Mucosa of gallbladder (tissue), 1 donor: ENCODE measurements at places on chromosomes 12 and 14.

GRCh38 chr14:69395929-69396328, 2.2 kb downstream of the ERH start:
- DNase-seq: no peak

DNA sequence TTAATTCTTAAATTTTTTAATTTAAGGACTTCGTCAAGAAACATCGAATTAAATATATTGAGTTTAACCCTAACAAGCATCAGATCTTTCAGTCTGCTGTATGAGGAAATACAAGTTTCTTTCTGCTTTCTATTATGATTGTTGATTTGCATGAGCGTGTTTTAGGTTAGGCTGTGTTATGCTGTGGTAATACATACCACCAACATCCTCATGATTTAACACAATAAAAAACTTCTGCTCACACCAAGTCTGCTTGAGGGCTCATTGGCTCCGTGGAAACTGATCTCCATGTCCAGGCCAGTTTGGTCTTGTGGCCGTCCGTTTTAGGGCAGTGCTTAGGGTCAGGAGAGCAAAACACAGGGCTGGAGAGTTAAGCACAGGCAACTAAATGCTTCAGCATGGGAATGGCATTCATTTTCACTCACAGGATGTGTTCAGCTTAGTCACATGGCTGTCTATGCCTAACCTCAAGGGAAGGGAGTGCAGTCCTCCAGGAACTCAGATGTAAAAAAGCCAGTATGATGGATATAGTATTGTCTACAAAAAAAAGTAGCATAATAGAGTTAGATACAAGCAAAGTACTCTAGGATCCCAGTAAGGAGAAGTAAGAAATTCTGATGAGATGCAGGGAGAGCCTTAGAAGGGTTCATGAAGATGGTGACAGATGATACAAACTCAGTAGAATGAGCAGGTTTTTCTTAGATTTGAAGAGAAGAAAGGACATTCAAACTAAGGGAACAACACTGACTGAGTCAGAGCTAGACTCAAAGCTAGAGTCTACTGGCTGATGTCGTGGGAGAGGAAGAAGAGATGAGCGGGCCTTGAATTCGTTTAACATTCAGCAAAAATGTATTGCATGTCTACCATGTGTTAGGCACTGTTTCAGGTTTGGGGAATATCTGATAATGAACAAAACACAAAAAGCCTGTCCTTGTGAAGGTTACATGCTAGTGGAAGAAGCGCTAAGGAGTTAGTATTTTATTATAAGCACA, 16.3 kb downstream of the MARK3 start:
- DNase-seq: no peak

GRCh38 chr14:55221968-55222367, 30.6 kb upstream of the DLGAP5 start:
- no peak for DNase-seq

DNA sequence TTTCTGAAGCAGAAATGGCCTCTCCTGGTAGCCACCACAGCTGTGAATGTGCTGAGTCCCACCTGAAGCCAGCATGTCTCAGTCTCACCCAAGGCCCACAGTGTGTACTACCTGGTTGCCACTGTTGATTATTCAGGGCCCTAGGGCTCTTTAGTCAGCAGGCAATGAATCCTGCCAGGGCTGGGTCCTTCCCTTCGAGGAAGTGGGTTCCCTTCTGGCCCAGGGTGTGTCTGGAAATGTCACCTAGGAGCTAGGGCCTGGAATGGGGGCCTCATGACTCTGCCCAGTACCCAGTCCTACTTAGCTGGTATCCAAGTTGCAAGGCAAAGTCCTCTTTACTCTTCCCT, 207.4 kb downstream of the SYNE2 start:
- no peak for DNase-seq

DNA sequence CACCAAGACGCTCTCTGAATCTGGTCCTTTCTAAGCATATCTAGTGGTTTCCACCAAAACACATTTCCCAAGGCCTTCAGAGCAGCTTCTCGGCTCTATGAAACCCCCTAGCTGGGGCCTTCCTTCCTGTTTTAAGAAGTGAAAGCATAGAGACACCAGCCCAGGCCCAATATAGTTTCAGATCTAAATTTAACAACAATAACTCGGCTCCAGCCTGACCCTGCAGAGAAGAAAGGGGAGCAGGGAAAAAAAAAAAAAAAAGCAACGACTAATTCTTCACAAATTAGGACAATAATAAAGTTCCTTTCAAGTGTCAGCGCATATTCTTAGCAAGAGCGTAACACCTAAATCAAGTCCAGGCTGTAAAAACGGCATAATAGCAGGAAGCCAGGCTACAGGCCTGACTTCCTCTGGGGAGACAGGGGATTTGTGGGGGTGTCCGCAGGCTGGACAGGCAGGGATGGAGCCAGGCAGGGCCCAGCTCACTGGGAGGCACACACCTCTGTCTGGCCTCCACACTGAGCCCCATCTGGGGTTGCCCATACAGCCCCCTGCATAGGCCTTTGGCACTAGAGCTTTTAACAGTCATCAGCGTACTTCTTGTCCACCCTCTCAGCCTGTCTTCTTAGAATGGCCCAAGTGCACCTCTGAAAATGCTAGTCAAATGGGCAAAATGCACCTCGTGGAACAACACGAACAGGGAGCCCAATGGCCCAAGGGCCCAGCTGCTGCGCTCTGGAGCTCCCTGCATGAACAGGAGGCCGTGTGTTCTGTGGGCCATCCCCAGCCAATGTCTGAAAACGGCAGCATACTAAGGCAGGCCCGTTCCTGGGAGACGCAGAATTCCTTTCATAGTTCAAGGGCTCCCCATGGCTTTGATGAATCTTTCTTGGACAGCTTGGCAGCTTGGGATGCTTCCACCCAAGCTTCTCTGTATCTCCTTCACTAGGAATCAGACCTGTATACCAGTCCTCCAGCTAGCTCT, 772.9 kb downstream of the MED13L start:
- no peak for DNase-seq

DNA sequence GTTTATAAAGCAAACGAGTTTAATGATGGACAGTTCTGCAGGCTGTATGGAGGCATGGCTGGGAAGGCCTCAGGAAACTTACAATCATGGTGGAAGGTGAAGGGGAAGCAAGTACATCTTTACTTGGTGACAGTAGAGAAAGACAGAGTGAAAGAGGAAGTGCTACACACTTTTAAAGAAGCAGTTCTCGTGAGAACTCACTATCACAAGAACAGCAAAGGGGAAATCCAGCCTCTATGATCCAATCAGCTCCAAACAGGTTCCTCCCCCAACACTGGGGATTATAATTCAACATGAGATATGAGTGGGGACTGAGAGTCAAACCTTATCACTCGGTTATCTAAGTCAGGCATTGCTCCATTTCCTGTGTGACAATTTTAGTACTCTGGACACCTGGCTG, 189.9 kb upstream of the CNTN1 start:
- DNase-seq: no peak

GRCh38 chr12:113292091-113292490, 42.8 kb downstream of the SLC8B1 start:
- no peak for DNase-seq

GRCh38 chr14:35533357-35534207, at the start of gene INSM2:
Gene INSM2 (plus strand): TSS chr14:35534164. CDS start chr14:35534253, 89 bp downstream.
- peak; percentile 33 for DNase-seq

DNA sequence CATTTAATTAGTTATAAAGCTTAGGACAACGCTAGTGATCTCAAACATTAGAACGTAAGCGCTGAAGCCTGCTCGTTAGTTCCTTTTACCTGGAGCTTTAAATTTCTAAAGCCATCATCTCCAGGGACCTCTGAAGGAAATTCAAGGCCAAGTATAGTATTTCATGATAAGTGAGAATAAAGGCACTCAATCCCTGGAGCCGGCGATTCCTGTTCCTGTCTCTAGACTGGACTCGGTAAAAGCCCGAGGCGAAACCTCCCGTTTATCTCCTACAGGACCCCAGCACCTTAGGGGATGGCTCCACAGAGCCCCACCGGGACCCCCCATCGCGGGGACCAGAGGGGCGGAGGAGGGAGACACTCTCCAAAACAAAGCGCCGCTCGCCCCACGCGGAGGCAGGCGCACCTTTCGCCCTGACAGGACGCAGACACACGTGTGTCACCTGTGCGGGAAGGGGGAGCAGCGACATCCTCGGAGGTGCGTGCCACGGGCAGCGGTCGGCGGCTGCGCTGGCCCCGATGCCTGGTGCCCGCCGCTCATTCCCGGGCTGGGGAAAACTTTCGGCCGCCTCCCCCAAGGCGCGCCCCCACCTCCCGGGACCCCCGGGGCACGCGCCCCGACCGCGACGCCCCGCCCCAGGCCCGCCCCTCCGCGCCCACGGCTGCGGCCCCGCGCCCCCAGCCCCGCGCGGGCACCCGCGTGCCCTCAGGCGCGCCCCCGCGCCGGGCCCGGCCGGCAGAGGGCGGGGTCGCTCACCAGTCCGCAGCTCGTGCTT, 678 bp downstream of the RPS6KA5 start:
- DNase-seq: peak; percentile 13

DNA sequence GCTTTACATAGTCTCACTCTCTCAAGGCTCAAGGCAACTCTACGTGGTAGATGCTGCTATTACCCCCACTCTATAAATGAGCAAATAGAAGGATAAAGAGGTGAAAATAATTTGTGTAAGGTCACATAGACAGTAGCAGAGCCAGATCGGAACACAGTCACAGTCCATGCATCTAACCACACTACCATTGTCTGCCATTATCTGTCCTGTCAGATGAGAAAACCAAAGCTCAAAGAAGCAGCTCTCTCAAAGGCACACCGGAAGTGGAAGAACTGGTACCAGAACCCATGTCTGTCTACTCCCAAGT, 134.4 kb upstream of the NUDT4 start:
- no peak for DNase-seq

GRCh38 chr12:114414031-114414865, 8.3 kb upstream of the TBX5 start:
- DNase-seq: no peak

GRCh38 chr14:79570648-79571047, 640.7 kb downstream of the DIO2 start:
- no peak for DNase-seq

- DNase-seq: no peak
These were observed 15.6 kb downstream of the HIP1R start for GRCh38 chr12:122850695-122851350.

GRCh38 chr12:97560350-97560749, 97.7 kb downstream of the RMST start:
- no peak for DNase-seq

GRCh38 chr12:120462099-120462640, 7.4 kb downstream of the SRSF9 start:
- DNase-seq: no peak

DNA sequence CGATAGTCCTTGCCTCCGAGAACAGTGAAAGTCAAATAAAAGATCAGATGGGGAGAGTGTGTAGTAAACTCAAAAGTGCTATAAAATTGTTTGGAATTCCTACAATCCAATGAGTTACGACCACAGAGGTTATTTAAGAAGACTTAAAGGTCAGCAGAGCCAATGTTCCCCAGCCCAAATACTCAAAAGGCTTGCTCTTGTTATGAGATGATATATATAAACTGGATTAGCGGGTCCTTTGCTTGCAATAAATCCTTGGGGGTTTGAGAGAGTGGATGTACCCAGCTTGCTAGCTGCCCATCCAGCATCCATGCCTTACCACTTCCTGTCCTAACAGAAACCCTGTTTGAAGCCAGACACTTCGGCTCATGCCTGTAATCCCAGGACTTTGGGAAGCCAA, 29.0 kb upstream of the MED13L start:
- DNase-seq: no peak

GRCh38 chr12:93039062-93039461, 110.0 kb upstream of the EEA1 start:
- no peak for DNase-seq

DNA sequence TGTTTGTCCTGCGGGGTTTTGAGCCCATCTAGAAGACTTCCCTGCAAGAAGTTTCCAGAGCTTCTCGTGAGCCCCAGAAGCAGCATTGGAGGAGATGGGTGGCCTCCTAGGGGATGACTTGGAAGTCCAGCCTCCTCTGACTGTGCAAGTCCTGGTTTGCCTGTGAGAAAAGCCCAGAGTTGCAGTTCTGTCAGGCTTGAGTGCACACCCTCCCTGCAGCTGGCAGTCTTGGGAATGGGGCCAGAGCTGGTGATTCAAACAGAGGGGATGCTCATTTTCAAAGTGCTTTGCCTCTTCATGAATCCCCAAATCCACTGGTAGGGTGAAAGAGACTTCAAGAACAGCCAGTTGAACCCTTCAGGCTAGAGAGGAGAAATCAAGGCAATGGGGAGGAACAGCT, 3.9 kb upstream of the PPP1R1A start:
- no peak for DNase-seq

DNA sequence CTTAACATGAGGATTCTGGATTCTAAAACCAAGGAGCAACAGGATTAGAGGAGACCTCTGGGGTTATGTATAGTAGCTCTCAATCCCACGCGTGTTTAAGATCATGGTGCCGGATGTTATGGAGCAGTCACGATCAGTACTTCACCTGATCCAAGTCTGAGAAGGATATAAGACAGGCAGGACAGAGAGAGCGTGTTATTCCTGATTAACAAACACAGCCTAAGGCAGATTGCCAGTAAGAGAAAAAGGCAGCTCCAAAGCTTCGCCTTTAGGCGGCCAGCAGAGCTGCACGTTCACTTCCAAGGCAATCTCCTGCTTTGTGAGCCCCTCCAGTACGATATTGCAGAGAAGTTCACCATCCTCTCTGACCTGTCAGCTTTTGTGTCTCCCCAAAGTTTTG, 5.5 kb downstream of the SETD3 start:
- DNase-seq: no peak

GRCh38 chr14:106268013-106268727, 741.8 kb downstream of the TMEM121 start:
- DNase-seq: peak; percentile 41

- DNase-seq: no peak
These were observed 47.1 kb downstream of the KIF21A start for GRCh38 chr12:39395866-39396265.

- no peak for DNase-seq
These were observed 325 bp downstream of the CRIP1 start for GRCh38 chr14:105486974-105487448.

DNA sequence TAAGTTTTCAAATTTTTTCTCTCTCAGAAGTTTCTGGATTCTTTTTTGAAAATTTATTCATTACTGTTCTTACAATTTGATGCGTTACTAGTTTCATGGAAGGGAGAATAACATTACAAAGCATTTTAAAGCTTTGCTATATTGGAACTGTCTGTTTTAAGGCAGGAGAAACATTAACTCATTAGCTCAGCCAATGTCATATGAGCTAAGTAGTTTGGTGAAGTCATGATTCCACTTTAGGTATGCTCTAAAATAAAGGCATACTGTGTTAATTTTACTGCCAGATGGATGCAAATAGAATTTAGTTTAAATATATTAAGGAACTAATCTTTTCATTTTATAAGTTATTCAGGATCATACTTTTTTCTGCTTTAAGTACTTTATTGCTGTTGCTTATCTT, 46.0 kb downstream of the ARID2 start:
- no peak for DNase-seq

DNA sequence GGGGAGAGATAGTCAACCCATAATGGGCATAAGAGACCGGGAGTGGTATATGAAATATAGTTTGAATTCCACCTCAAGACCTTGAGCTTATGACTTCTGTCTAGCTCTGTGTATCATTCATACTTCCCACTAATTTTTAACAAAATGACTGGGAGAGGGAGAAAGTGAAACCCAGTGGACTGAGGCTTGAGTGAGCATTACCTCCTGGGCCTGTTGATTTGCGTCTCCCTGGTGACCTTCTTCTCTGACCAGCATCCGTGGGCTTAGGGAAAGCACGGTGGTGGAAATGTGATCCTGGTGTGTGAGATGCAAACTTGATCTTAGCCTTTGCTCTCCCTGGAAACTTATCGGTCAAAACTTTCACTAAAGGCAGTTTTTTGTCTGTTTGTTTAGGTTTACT, 207.9 kb upstream of the BCL2L14 start:
- no peak for DNase-seq
